ENCODE measurements at places on chromosomes 13 and 19.

- no peak for DNase-seq
Measured at GRCh38 chr19:46147791-46148288, at the start of gene IGFL2. TSS of gene IGFL2 (plus strand) at chr19:46148238. CDS start at chr19:46148279, 41 bp downstream.

- DNase-seq, result no peak
Measured at GRCh38 chr19:21838646-21839045, 2.7 kb upstream of the ZNF43 start.

GRCh38 chr13:45086484-45086883 lies 33.8 kb upstream of the GTF2F2 start:
- DNase-seq, result peak; percentile 91

DNA sequence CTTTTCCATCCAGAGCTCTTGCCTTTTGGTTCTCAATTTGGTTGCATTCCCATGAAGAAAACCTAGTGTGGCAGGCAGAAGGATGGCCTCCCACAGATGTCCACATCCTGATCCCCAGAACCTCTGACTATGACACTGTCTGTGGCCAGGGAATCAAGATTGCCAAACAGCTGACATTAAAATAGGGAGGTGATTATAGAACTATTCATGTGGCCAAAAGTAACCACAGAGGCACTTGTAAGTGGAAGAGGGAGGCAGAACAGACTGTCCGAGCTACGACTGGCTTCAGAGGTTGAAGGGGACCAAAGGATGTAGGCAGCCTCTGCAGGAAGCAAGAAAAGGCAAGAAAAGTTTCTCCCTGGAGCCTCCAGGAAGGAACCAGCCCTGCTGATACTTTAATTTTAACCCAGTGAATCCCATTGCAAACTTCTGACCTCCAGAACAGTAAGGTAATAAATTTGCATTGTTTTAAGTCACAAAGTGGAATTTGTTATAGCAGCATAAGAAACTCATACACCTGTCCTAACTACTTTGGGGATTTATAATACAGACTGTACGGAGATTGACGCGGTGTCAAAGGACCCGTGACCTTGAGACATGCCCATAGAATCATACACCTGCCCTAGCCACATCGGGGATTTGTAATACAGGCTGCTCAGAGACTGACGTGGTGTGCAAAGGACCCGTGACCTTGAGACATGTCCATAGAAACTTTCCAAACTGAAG lies 106.5 kb downstream of the ATP11A start:
- DNase-seq, result no peak

- DNase-seq, result no peak
Measured at GRCh38 chr13:106768991-106769390, 201.1 kb upstream of the ARGLU1 start.

DNA sequence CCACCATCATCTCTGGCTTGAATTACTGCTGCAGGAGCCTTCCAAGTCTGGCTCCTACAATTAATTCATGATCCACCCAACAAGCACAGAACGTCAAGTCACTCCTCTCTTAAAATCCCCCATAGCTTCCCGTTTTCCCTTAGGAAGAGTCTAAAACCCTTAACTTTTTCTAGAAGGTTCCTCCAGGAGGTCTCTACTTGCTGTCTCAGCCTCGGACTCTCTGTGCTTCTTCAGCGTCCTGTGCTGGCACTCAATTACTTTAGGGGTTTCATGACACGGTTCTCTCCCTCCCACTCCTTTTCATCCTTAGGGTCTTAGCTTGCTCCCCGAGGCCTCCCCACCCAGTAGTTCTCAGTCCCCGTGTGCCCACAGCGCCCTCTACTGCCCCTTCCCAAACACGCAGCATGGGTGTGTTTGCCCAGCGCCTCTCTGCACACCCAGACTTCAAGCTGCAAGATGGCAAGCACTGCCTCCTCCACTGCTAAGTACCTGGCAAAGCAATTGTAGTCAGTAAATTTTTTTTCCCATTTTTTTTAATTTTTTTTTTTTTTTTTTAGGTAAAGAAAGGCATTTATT lies 25.8 kb upstream of the MAP3K10 start:
- DNase-seq, result peak; percentile 29

DNA sequence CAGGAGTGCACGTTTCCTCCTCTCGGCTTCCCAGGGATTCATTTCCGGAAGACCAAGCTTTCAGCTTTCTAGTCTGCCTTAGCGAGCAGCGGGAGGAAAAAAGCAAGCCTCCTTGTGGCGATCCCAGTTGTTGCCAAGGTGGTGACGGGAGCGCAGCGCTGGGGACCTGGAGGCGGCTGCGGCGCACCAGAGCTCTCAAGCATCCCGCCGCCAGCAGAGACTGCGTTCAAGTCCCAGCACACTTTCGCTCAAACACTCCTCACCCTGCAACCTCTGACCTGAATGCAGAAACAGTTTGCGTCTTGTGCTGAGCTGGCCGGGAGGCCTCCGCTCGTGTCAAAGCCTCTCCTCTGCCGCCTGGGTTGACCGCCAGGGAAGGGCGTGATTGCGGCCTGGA lies 4.9 kb downstream of the GSX1 start:
- peak; percentile 3 for DNase-seq

GRCh38 chr13:53017433-53017970 lies 11.1 kb upstream of the OLFM4 start:
- DNase-seq, result no peak

GRCh38 chr13:90201676-90202460 lies 1145.6 kb upstream of the MIR17HG start:
- peak; percentile 9 for DNase-seq

GRCh38 chr19:13974073-13974472 lies 21.8 kb downstream of the DCAF15 start:
- no peak for DNase-seq

- DNase-seq, result peak; percentile 10
Measured at GRCh38 chr19:41753159-41753558, 2.2 kb upstream of the CEACAM6 start.

GRCh38 chr19:19053508-19054314 lies 10.1 kb upstream of the SLC25A42 start:
- peak; percentile 47 for DNase-seq

- peak; percentile 20 for DNase-seq
Measured at GRCh38 chr19:1847348-1847683, 967 bp downstream of the REXO1 start.

All from AG10803 (cell line).